Stimulated activated CD4-positive, alpha-beta T cell treated with anti-CD3 and anti-CD28 coated beads, Interleukin-12 subunit alpha, Interleukin-12 subunit beta, amount 100 ng/mL, for 4 hours (primary cell): ENCODE measurements at places on chromosomes 5 and 9.

DNA sequence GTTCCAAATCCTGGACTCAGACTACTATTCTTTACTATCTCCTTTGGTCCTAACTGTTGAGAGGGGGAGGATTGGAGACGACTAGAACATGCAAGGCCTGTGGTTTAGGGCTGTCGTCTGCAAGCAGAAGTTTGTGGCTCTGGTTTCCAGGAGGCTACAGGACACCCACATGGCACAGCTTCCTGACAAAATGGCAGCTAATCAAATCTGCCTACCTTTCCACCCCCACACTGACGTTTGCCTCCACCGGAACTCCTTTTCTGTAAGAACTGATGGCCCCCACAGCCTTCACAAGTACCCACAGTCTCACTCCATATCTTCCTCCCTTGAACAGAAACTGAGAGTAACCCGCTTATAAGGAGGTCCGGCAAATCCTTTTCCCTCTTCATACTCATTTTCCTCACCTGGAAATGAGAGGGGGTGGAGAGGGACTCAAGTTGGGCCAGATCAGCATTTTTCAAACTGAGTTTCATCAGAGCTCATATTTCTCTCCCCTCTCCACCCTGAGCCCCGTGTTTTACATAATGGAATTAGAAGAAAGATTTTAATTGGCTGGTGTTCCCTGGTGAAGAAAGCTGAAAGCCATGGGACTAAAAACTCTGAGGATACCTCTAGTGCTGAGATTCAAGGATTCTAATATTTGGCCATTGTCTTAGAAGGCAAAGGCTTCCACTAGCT, 5.2 kb downstream of the SLC31A2 start:
- DNase-seq: peak; percentile 11

GRCh38 chr5:124847907-124848306, 101.5 kb upstream of the ZNF608 start:
- no peak for DNase-seq

DNA sequence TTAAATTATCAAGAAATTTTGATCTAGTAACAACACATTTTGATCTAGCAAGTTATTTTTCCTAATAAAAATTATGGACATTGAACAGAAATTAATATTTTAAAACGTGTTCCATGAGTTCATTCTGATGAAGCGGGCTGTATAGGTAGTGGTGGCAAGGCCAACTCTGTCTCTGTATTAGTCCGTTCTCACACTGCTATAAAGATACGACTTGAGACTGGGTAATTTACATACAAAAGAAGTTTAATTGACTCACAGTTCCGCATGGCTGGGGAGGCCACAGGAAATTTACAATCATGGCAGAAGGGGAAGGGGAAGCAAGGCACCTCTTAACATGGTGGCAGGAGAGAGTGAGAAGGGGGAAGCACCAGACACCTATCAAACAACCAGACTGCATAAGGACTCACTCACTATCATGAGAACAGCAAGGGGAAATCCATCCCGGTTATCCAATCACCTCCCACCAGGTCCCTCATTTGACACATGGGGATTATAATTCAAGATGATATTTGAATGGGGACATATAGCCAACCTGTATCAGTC, 61.2 kb downstream of the TMEM232 start:
- no peak for DNase-seq

DNA sequence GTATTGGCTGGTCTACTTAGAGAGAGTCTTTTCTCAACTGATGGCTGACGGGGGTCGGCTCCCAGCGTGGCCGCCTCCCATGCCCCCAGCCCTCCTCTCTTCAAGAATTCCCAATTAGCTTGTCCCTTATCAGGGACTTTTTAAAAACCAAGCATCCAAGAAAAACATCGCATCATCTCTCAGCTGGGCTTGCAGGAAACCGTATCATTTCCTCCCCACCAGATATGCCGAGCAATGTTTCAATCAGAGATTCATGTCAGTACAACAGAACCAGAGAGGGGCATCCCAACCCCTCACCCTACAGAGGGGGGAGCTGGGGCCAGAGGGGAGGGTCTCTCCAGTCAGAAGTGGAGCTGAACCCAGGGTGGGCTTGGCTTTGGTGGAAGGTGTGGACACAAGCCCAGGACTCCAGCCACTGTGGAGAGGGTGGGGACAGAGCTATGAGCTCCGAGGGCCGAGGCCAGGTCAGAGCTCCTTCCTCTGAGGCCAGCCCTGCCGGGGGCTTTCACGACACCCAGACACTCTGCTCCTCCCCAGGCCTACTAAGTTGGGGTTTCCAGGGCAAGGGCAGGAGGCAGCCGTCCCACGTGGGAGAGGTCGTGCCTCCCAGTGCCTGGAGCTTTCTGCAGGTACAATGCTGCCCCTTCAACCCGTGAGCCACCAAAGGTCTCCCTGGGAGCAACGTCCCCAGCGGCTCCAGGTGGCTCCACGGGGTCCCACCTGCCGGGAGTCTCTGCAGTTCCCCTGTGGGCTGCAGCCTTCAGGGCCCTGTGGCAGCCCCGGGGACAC, 39.0 kb upstream of the TMEM250 start:
- no peak for DNase-seq

GRCh38 chr5:78819166-78819565, 165.9 kb downstream of the ARSB start:
- no peak for DNase-seq

DNA sequence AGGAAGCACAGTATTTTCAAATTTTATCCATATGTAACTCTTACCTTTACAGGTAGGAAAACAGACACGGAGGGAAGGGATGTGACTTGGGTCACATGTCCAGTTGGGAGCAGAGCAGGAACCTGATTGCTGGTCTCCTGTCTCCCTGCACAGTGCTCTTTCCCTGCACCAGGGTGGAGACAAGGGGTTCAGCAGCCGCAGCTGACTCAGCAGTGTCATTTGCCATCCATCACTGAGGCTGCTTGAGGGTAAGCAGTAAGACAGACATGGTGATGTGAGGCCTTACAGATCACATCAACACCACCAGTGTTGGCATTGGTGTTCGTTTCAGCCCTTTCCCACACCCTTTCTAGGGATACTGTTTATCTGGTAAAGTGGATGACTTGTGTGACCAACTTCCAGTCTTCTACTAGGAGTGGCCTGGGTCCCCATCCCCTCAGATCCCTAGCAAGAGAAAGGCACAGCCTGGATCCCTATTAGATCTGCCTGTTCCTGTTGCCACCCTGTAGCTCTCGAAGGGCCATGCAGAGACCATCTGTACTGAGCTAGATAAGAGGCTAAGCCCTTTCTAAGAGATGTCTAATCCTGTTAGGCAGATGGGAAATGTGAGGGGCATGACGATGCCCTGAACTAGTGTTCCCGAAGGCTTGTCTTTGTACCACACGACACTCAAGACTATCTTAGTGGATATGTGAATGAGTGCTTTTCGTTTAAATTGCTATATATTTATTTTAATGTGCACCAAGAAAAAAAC, 29.1 kb downstream of the FRMPD1 start:
- DNase-seq: no peak

DNA sequence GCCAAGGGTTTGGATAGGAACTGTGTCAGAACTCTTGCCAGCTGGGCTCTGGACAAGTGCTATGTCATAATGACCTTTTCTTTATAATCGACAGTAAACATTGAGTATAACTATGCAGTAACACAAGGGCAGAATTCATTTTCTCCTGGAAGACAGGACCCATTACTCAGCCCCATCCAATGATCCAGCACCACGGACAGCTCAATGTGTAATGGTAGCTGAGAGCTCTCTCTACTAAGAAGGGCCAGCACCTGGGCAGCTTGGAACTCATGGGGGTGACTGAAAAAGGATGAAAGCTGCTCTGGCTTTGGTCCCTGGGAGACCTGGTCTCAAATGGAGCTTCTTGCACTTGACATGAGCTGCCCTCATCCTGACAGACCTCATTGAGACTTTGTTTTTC, 347.8 kb downstream of the TRIM32 start:
- no peak for DNase-seq

DNA sequence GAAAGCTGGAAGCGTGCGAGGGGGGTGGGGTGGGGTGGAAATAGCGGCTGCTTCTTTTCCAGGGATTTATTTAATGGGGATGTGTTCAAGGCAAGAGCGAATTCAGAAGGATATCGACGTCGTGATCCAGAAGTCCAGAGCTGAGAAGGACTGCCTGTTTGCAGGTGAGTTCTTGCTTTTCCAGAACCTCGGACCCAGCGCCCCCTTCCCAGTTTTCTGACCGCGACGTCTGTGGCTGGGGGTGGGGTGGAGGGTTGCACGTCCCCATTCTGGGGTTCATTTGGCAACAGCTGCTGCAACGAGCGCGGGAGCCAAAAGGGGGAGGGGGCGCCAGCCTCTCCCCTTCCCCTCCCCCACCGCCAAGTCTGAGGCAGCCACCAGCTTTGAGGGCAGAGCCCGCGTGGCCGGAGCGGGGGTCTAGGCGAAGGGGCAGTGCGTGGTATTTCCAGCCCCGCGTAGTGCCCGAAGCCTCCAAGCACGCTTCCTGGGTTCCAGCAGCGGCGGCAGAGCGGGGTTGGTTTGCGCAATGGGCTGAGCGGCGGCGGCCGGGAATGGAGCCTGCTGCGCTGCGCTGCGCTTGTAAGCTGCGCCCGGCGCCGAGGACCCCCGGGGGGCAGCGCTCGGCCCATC, 701 bp downstream of the PARP8 start:
- peak; percentile 46 for DNase-seq

GRCh38 chr9:92463984-92464383, 18.3 kb downstream of the ASPN start:
- DNase-seq: no peak

DNA sequence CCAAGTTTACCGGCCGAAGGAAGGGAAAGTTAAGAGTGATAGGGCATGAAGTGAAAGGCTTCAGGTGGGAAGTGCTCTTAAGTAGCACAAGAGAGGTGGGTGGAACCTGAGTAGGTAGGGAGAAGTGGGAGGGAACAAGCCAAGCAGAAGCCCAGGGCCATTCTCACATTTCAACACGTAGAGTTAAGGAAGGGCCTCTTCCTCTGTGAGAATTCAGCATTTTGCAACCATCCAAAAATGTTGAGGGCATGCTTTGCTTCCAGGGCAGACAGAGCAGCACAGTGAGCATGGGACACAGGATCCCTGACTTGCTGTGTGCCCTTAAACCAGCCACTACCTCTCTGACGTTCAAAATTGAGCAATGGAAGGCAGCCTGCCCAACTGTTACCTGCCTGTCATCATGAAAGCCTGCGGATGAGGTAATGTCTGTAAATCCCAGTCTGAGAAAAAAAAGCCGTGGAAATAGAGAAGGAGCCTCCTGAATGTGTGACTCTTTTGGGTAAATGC, 3.3 kb downstream of the CYFIP2 start:
- DNase-seq: no peak

- no peak for DNase-seq
Observed at GRCh38 chr9:106487266-106487665, 375.7 kb upstream of the ZNF462 start.

DNA sequence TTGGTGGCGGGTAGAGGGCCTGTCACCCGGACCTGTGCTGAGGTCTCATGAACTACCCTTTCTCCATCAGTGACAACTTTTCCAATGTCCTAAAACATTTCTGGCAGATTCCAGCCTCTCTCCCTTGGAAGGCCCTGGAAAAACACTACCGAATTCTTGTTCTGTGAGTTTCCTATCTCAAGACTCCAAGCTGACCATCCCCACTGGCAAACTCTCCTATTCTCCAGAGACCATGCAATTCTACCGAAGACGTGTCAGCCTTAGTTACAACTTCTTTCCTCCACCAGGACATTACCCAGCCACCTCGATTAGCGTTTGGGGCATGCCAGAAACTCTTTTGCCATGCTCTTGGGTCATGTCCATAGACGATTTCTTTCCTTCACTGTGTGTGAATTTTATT, 26.8 kb upstream of the GABRP start:
- DNase-seq: no peak

- DNase-seq: no peak
Observed at GRCh38 chr9:14027116-14027800, 286.7 kb downstream of the NFIB start.

GRCh38 chr5:128436749-128437188, 101.3 kb downstream of the FBN2 start:
- no peak for DNase-seq

DNA sequence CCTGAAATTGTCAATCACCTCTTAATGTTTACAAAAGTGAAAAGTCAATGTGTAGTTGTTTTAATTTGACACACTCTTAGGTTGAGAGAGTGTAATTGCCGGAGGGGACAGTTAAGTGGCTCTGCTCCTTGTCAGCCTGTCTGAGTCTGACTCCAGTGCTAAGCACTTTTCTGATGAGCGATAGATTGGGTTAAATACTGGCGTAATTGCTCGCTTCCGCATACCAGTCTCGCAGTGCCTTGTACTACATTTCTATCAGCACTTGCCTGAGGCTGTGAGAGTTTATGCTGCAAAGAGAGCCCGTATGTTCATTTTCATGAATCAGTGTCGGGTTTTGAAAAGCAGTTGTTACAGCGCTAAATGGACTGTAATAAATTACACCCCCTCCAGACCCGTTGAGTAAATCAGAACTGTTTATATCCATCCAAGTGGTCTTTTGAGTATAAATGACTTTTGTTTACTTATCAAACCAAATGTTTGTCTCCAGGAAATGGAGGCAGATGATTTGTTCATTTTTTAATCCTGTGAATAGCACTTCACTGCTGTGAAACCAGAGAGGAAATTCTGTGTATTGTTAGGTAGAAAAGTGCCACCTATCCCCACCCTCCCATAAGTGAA, 41.0 kb upstream of the DMRT3 start:
- no peak for DNase-seq

GRCh38 chr5:83721953-83722901, 1.6 kb upstream of the HAPLN1 start:
- no peak for DNase-seq

- no peak for DNase-seq
Observed at GRCh38 chr5:155655569-155655968, 642.0 kb downstream of the KIF4B start.

DNA sequence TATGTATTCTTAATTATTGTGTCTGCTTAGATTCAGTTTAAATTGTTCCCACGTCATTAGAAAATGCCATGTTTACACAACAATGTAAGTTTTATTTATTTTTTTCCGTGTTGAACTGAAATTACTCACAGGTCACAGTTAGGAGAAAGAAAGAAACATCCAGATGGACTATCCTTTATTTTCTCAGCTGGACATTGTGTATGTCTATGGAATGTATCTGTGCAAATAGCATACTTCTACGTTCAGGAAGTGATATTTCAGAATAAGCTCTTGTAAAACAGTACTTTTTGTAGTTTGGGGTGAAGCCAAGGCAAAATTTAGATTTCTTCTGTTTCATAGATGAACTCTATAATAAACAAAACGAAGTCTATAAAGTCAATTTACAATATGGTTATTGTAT, 249.0 kb upstream of the ZNF608 start:
- no peak for DNase-seq

DNA sequence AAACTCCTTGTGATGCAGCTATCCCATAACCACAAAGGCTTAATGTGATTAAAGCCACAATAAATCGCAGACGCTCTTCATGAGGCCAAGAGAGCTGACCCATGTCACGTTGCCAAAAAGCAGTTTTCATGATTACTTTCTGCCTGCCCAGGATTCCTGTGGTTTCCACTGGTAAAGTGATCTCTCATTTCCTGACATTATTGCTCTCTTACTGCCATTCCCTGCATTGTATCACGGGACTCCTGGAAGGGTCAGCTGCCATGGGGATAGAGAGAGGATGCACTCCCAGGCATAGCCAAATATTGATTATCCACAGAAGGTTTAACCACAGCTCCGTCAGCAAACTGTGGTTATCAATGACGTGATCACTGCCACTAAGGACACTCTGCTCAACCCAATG, 103.8 kb upstream of the SLC1A3 start:
- no peak for DNase-seq
